ENCODE measurements at places on chromosomes 1 and 21. TPM values are rescaled to one million over a fixed set of nuclear protein-coding genes. Genes with fewer than 3 reads are reported as not detected.

Gene LCE2C
- not detected for total RNA-seq

Gene KCNK1
- 17.1 TPM for total RNA-seq

Gene TSSK3
- not detected for total RNA-seq

Gene PIK3R3
- 23.6 TPM for total RNA-seq

DNA sequence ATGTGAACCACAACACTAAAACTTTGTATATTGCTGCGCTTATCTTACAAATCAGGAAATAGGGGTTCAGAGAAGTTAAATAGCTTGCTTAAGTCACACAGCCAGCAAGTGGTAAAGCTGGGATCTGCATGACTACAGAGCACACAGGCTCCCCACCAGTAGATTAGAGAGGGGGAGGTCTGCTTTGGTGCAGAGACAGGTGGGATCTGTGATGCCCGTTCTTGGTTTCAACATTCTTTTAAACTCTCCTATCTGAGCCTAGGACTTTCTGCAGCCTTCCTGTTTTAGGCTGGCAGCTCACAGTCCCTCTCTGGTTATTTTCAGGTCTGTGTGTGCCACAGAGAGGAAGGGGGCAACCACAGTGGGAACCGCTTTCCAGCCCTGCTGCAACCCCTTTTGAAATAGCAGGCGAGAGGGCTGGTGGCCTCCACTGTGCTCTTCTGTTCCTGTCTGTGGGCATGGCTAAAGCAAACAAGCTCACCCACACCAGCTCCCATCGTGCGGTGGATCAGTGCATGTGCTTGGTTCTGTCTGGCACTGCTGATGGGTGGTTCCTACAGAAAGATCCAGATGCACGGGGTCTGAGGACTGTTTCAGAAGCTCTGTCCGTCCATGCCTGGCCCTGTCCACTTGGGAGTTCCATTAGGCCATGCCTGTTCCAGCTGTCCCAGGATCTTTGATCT lies 1.7 kb upstream of the IL6R start:
- DNase-seq, result no peak

DNA sequence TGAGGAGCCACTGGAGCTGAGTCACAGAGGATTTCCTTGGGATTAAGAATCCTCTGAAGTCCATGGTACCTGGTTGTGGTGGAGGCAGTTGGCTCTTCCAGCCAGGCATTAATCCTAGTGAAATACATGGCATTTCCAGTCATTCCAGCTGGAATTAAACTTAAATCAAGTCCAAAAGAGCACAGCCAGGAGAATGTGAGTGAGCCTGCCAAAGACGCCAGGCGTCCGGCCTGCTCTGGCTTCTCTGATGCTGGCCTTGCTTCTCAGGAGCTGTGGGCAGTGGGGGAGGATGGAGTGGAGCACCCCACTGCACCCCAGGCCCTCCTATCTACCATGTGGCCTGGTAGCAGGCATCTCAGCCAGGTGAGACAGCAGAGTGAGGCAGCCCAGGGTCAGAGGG lies 23.4 kb upstream of the TENT5C start:
- no peak for DNase-seq

- no peak for DNase-seq
These were observed 7.0 kb upstream of the TFF1 start for GRCh38 chr21:42373196-42373907.

GRCh38 chr1:78420181-78420580 lies 70.6 kb upstream of the PTGFR start:
- no peak for DNase-seq

All from uterus (tissue), 4 donors.